NCI-H446 (cell line): ENCODE measurements at places on chromosomes 7 and 10.

GRCh38 chr7:114889646-114890285, 32.1 kb upstream of the MDFIC start:
- no peak for DNase-seq

- DNase-seq = no peak
These were observed 52.9 kb downstream of the BAMBI start for GRCh38 chr10:28730031-28730778.

DNA sequence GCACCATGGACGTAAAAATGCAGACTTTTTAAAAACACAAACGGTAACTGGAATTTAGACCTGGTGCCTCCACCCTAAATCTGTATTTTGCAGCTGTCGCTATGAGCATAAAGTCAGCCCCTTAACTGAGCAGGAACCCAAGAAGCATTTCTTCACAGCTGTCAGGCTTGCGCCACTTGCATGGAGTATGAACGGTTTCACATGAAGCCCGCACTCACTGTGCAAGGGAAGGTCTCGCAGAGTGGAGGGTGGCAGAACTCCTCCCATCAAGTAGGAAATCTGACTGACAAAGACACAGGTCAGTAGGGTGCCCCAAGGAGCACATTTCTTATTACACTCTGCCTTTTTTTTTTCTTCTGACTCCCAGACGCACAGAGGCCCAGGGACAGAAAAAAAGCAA, 58.5 kb downstream of the ELMO1 start:
- no peak for DNase-seq

DNA sequence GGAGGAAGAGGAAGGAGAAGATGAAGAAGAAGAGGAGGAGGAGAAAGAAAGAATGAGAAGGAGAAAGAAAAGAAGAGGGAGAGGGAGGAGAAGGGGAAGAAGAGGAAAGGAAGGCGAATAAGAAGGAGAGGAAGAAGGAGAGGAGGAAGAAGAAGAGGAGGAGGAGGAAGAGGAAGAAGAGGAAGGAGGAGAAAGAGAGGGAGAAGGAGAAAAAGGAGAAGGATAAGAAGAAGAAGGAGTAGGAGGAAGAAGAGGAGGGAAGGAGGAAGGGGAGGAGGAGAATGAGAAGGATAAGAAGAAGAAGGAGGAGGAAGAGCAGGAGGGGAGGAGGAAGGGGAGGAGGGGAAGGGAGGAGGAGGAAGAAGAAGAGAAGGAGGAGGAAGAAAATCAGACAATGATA, 149.2 kb upstream of the LYZL2 start:
- no peak for DNase-seq

GRCh38 chr7:138865843-138866242, 67.8 kb upstream of the ATP6V0A4 start:
- DNase-seq = no peak

- no peak for DNase-seq
These were observed 98.9 kb downstream of the NEURL1 start for GRCh38 chr10:103592186-103593021.

DNA sequence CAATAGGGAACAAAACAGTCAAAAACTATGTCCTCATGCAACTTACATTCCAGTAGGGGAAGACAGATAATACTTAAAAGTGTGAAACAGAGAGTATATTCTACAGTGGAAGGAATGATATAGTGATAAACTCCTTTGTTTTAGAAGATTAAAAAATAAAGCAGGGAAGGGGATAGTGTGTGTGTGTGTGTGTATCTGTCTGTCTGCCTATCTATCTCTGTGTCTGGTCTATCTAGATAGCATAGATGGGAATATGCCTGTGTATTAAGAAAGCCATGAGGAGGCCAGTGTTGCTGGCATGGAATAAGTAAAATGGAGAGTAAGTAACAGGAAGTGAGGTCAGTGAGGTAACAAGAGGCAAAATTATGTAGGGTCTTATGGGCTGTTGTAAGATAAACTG, 42.2 kb downstream of the EXOC6 start:
- no peak for DNase-seq

- DNase-seq = no peak
These were observed 266.1 kb downstream of the PARD3 start for GRCh38 chr10:34549001-34549400.

GRCh38 chr7:110043519-110043918, 1047.4 kb upstream of the LRRN3 start:
- DNase-seq = no peak

GRCh38 chr10:107814865-107815487, 650.5 kb upstream of the SORCS1 start:
- DNase-seq = no peak

DNA sequence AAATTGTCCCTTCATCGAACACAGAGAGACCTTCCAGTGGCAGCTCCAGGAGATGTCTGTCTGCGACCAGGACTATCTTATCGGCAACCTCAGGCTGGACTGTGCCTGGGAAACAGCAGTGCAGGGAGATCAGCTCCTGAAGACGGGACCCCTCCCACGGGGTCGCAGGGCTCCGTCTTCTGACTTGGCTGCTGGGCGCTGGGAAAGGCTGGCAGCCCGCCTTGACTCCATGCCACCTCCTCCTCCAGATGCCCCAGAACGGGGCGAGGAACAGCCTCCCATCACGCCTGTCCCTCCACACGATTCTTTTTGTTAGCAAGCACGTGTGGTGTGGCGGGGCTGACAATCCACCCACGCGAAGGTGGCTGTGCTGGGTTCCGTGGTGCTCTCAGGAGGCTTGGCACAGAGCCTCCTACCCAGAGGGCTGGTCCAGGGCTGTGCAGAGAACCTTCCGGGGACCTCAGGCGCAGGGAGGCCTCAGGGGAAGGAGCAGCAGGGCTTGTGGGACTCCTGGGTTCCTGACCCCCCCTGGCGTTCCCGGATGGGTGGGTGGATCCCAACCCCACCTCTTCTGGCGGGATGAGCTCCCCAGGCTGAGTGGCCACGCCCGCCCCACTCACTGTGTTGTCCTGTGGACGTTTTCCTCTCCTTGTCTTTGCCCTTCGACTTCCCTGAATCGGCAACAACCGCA, 47.6 kb upstream of the NKX6-2 start:
- DNase-seq = no peak

DNA sequence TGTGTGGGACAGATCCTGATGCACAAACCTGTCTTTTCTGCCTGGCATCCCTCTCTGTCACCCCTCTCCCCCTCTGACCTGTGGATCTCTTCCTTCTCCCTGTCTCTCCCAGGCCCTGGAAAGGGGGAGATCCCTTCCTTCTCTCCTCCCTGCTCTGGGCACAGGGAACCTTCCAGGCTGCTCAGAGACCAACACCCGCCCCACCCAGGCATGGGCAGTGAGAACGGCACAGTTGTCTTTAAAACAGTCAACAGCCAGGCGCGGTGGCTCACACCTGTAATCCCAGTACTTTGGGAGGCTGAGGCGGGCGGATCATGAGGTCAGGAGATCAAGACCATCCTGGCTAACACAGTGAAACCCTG, 34.7 kb downstream of the KCNH2 start:
- DNase-seq = no peak

GRCh38 chr7:27113991-27114769, 11.7 kb upstream of the HOXA2 start:
- no peak for DNase-seq

DNA sequence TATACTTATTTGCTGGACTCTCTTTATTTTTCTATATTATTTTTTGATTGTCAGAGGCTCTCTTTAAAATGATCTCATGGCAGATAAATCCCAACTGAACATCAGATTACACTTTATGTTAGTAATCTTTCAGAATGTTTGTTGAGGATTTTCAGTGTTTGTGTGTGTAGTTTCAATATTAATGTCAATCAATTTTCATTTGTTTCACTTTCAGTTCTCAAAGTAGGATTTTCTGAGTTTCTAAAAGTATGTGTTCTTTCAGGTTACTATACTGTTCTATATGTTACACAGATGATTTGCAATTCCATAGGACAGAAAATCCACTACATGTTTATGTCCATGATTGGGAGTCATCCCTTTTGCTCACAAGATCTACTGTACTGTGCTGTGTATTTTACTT, 311.9 kb upstream of the POT1 start:
- DNase-seq = no peak

- DNase-seq = no peak
These were observed 1109.8 kb upstream of the AUTS2 start for GRCh38 chr7:68488341-68489060.

- no peak for DNase-seq
These were observed 71.3 kb downstream of the SH3PXD2A start for GRCh38 chr10:103784089-103784488.

GRCh38 chr10:66180581-66181318, 745.1 kb upstream of the LRRTM3 start:
- DNase-seq = peak; percentile 63

DNA sequence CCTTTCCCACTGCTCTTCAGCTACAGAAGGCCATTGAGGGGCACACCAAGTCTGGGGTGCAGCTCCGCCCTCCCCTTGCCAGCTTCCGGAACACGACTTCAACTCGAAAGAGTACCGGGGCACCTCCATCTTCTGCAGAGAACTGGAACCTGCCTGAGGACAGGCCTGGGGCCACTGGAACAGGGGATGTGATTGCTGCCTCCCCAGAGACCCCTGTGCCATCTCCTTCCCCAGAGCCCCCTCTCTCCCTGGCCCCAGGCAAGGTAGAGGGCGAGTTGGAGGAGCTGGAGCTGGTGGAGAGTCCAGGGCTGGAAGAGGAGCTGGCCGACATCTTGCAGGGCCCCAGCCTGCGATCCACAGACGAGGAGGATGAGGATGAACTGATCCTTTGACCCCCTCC, 10.9 kb downstream of the FAM131B start:
- DNase-seq = no peak

GRCh38 chr10:22712956-22713852, 1.2 kb downstream of the PIP4K2A start:
- DNase-seq = no peak

GRCh38 chr7:32142649-32143048, 72.4 kb upstream of the PDE1C start:
- no peak for DNase-seq

GRCh38 chr10:84429926-84430520, 101.6 kb downstream of the CCSER2 start:
- DNase-seq = no peak
